Stimulated activated naive CD4-positive, alpha-beta T cell (primary cell): ENCODE measurements at places on chromosomes 5 and 9.

DNA sequence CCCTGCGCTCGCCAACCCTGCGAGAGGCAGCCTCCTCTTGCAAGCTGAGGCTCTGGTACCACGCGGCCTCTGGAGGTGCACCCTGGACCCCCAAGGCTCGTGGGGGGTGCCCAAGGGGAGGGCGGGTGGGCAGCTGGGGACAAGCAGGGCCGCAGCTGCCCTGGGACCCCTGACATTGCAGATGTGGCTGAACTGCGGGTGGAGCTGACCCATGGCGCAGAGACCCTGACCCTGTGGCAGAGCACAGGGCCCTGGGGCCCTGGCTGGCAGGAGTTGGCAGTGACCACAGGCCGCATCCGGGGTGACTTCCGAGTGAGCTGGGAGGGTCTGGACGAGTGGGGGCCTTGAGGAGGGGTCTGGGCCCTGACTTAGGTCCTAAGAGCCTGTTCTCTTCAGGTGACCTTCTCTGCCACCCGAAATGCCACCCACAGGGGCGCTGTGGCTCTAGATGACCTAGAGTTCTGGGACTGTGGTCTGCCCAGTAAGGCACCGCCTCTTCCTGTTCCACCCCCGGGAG lies 1.5 kb downstream of the MAMDC4 start:
- no peak for DNase-seq

GRCh38 chr5:173327948-173328843 lies at the start of gene STC2:
STC2 (minus strand) TSS chr5:173328414; CDS start chr5:173328193, 221 bp downstream.
- no peak for DNase-seq

DNA sequence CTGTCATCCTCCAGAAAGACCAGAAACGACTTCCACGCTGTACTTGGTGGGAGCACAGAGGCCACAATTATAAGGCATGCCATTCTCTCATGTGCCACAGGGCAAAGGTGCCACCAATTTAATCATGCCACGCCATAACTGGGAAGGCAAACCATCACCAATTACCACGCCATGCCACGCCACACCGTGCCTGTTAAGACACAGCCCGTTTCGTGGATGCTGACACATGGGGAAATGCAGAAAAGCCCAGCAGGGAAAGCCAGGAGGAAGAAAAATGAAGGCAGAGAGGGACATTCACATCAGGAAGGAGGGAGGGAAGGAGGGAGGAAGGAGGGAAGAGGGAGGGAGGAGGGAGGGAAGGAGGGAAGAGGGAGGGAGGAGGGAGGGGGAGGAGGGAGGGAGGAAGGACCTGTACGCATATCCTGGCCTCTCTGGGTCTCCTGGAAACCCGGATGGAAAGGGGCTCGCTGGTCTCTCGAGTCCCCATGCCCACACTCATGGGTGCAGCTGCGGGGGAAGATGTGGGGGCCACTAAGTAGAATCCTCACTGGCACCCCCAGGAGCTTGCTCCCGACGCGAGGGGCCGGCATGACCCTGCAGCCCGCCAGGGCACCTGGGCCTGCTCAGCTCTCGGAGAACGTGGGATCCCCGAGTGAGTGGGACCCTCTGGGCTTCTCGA lies 61.7 kb upstream of the UBAC1 start:
- DNase-seq: no peak

GRCh38 chr9:1839909-1840308 lies 175.2 kb upstream of the SMARCA2 start:
- DNase-seq: no peak

- DNase-seq: no peak
Observed at GRCh38 chr9:5122116-5122515, 63.3 kb downstream of the INSL6 start.

DNA sequence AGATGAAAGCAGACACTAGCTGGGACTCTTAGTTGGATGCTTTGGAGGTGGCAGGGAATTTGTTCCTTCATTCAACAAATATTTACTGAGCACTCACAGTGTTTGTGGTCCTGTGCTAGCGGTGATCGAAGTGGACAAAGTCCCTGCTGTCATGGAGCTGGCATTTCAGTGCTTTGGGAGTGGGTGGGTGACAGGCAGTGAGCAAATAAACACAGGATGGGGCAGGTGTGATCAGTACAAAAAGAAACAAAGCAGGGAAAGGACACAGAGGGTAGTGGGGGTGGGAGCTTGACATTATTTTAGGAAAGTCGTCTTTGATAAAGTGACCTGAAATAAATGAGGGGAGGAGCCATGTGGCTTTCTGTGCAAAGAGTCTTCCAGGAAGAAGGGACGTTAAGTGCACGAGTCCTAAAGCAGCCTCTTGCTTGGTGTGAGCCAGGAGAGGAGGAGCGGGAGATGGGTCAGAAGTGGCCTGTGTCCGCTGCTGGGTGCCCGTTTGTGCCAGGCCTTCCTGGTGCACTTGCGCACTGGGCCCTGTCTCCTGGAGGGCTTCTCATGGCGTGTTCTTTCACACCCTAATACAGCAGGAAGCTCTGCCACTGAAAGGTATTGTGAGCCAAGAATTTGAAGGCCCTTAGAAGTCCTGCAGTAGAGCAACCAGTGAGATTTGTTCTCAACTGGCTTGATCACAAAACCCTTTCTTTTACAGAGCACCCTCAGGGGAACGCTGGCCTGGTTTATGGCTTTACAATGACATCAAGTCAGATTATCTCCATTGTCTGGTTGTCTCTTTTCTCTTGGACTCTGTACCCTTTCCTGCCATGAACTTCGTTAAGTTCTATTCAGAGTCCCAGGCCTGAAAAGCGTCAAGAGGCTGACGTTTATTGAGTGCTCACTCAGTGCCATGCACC lies 14.8 kb downstream of the NDST1 start:
- no peak for DNase-seq

DNA sequence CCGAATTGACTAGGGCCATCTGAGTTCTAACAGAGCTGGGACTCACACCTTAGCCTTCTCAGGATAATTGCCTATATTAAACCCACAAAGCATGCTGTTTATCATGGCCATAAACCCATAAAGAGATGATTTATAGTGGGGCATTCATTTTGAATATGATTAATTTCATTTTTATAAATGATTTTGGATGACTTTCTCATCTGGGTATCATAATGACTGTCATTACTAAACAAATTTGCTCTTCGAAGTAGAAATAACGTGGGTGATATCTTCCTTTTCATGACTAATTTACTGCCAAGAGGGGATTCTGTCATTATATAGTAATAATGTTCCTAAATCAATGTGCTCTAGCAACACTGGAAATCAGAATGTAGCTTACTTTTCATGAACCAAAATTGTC lies 498.2 kb downstream of the CDH12 start:
- no peak for DNase-seq

- DNase-seq: no peak
Observed at GRCh38 chr5:118891252-118891651, 97.1 kb downstream of the DTWD2 start.

DNA sequence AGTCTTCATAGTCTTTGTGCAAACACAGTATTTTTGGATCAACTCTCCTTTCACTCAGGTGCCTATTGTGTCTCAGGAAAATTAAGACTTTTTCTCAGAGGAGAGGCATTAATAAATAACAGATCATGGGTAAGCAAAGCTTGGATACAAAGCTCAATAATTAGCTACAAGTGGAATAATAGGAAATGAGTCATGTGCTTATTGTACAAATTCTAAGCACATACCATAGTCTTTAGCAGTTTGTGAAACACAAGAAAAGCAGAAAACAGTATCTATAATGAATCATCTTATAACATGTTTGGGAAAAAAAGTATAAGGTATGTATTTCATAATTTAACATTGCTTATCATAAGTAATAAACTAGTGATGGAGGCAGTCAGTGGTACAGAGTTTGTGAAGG lies 477.0 kb downstream of the CDH10 start:
- DNase-seq: no peak

DNA sequence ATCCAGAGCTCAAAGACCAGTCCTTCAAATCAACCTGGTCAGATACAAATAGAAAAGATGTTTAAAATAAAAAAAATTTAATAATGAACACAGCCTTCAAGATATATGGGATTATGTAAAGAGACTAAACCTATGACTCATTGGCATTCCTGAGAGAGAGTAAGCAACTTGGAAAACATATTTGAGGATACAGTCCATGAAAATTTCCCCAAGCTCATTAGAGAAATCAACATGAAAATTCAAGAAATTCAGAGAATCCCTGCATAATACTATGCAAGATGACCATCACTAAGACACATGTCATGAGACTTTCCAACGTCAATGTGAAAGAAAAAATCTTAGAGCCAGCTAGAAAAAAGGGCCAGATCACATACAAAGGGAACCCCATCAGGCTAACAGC lies 512.9 kb upstream of the PTGER4 start:
- no peak for DNase-seq

DNA sequence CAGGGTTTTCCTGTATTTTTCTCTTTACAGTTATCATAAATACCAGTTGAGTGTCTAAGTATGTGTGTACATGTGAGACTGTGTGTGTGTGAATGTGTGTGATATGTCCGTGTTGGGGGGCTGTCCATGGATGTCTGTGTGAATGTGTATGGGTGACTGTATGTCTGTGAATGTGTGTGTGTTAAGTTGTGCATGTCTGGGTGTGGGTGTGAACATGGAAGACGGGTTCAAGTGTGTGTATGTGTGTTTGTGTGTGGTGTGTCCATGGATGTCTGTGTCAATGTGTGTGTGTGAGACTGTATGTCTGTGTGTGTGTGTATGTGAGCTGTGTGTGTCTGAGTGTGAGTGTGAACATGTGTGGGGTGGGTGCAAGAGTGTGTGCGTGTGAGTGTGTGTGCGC lies 55.0 kb downstream of the VAV2 start:
- no peak for DNase-seq

- DNase-seq: no peak
Observed at GRCh38 chr5:76794871-76795270, 24.0 kb upstream of the F2RL1 start.

- no peak for DNase-seq
Observed at GRCh38 chr5:111960476-111961215, 203.7 kb upstream of the NREP start.

DNA sequence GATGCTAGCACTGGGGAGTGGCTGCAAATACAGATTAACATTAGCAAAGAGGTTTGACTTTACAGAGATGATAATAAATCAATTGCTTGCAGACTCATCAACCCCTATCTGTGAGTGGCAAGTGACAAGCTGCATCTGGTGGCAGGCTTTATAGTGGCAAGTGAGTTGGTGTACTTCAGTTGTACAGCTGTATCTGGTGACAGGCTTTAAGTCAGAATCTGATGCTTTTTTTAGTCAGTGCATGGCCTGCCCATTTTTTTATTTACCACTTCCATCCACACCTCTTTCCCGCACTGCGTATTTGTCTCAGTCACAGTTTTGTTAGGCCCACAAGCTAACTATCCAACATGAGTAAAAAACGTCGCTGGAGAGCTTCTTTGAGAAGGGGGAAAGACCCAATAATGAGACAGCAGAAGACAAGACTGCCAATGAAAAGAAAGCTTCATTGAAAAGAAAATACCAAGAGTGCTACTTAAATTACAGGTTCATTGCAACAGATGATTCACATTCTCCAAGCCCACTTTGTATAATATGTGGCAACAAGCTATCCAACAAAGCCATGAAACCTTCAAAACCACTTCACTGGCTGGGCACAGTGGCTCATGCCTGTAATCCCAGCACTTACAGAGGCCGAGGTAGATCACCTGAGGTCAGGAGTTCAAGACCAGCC lies 23.1 kb downstream of the ANP32B start:
- no peak for DNase-seq

GRCh38 chr5:88885002-88885401 lies 2.0 kb upstream of the MEF2C start:
- DNase-seq: no peak

- no peak for DNase-seq
Observed at GRCh38 chr9:126564716-126565115, 49.0 kb upstream of the LMX1B start.

DNA sequence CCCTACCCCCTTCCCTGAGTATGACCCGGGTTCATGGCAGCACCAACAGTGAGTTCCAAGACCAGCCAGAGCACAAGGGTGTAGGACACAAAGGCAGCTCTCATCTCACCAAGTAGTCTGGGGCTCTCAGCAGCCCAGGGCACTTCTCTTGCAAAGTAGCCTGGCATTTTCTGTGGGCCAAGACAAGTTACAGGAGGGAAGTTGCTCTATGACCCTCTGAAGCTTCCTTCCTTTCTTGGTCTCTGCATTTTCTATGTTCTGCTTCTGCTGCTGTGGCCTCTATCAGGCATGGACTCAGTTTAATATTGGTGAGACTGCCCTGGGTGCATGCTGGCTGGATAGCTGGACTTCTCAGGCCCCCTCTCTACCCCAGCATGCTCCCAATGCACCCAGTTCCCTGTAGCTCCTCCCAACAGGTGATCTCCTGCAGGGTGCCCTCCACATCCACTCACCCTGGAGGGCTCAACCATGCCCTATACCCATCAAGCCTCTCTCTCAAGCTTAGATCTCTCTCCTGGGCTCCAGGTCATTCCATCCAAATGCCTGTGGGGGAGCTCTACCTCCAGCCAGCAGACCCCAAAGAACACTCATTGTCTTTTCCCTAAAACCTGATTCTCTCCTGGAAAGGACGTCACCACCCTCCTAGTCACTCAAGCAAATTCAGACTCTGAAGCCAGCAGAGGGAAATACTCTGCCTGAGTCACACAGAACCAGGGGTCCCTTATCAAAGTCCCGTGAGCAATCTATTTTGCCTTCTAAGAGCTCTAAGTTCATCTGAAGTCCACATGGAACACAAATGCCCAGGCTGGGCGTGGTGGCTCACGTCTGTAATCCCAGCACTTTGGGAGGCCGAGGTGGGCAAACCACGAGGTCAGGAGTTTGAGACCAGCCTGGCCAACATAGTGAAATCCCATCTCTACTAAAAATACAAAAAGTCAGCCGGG lies 13.8 kb downstream of the TBC1D2 start:
- DNase-seq: no peak

DNA sequence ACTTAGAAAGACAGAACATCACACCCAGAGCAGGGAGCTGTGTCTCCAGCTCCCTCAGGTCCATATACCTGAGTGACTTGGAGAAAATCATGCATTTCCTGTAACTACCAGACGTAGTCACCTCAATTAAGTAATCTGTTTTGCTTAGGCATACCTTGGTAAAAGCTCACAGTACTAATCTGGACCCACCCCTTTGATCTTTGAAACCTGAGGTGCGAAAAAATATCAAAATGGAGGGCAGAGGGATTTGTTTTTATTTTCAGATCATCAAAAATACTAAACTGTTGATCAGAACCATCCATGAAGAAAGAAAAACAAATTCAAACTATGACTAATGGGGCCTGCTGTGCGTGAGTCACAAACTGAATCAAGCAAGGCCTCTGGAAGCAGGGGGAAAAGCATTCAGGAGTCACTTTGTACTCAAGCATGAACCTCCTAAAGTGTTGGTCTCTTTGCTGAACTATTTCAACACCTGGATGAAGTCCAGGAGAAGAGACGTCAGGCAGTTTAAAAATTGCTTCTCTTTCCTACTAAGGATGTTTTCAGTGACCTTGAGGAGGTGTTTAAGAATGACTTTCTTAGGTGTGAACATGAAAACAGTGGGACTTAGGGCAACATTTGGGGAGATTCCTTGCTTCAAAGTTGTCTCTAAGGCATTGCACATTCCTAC lies 76.3 kb downstream of the MUSK start:
- DNase-seq: no peak
